HT1080 (cell line): ENCODE measurements at places on chromosomes 5 and 9. TPM values are rescaled to one million over a fixed set of nuclear protein-coding genes. Genes with fewer than 3 reads are reported as not detected.

Gene PRDM9
- not detected in 2 replicates for total RNA-seq

Gene SPATA6L
- total RNA-seq, result 0.92 and 1.0 TPM in 2 replicates

Gene ELP1
- total RNA-seq, result 37.2 and 47.2 TPM in 2 replicates

DNA sequence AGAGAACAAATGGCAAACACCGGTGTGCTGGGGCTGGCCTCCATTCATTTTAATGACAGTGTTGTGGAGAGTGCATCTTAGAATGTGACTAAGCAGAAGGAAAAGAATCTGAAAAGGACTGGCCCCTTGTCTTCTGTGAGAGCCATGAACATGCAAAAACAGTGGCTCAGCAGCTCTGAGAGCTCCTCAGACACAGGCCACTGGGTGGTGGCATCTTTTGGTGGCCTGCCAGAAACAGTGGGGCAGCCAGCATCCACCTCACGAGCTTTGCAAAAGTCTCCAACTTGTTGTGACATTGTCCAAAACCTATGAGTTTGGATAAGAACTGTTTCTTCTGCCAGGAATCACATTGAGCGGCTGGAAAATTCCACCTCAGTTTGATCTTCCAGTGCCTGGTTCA, 233.4 kb downstream of the NR3C1 start:
- DNase-seq, result no peak

DNA sequence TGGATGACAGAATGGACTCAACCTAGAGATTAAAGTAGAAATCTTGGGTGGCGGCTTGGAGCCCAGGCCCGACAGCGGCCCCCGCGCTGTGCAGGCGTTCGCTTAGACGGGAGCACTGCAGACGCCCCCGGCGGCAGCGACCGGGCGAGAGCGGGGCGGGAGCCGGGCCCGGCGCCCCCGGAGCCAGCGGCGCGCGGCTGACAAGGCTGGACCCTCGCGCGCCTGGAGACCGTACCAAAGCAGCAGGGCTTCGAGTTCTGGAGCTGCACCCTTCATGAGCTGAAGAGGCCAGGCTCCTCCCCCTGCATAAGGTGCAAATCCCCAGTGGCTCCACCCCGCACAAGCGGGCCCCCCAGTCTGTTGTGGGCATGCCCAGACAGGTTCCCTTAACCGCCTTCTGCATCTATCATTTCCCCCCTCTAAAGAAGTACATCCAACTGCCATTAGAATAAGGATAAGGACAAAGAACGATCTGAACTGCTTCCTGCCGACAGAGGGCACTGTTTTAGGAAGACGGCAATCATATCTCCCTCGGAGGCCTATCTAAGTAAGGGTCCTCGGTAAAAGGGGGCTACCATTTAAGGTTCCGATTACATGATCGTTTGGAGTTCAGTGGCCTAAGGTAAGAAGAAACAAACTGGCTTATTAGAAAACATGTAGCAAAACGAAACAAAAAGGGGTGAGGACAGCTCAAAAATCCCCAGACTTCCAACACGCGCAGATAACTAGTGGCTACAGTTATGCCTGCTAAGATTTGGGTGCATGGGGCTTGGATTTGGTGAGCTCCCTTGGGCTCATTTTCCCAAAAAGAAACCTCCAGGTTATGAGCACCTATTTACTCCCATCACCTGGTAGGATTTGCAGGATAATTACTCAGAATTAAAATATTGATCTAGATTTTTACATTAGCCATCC, 66.3 kb downstream of the RGMB start:
- no peak for DNase-seq

DNA sequence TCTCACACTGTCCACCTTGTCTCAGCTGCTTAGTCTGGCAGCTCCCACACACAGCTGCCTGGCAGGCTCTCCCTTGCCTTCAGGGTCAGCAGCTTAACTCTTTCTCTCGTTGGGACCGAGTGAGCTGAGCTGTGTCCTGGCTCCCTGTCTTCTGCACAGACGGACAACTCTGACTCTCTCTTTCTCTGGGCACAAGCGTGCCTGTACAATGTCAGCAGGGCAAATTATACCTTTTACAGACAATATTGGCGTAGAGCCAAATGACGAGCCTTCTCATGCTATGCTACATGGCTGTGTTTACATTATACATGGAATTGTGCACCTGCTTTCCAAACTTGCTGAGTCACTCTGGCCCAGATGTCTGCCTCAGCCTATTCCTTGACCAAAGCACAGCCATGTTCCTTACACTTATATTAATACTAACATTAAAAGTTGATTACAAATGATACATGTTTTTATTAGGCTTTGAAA, 188.6 kb downstream of the CYLC2 start:
- DNase-seq, result peak; percentile 10
